Spleen (tissue), 13 donors: ENCODE measurements at places on chromosomes 11 and 22.

GRCh38 chr11:7364660-7365059 is 113.0 kb downstream of the SYT9 start:
- no peak for DNase-seq

DNA sequence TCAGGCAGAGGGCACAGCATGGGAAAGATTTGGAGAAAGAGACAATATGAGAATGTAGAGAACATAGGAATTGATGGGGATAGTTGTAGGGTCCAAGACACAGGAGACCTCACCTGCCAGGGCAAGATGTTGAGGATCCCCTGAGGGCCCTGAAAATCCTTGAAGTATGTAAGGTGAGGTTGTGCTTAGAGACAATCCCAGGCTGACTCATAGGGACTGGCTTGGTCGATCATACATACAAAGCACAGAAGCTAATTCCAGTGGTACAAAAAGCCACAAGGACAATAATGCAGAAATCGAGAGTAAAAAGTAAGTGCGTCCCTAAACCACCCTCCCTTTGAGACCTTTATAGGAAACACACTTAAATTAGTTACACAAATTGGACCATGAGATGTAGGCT is 468.2 kb downstream of the MIAT start:
- no peak for DNase-seq

DNA sequence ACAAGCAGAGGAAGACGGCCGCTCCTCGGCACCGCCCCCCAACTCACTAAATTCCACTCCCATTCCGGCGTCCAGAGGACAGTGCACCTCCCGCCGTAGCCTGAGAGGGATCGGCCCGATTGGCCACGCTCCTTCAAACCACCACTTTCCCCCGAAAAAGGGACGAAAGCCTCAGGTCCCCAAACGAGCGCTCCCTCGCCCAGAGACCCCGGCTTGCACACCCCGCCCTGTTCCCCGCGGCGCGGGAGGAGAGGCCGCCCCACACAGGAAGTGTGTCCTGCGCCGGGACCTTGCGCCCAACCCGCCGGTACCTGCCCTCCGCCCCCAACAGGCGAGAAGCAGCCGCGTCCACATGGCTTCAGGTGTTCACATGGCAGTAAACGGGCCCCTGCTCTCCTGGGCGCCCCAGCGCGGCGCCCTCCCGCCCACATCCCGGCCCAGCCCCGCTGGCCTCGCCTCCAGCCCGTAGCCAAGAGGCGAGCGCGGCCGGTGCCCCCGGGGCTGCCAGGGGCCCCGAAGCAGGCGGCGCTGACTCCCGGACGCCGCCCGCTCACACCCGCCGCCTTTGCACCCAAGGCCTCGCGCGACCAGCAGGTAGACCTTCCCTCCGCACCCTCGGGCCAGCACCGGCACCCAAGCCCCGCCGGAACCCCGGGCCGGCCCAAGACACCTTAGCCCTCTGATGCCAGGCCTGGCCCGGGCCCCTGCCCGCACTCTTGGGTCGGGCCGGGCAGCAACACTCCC is 849 bp downstream of the TCF20 start:
- peak; percentile 94 for DNase-seq

- peak; percentile 47 for DNase-seq
Observed at GRCh38 chr22:47126344-47126811, 363.9 kb downstream of the TBC1D22A start.

DNA sequence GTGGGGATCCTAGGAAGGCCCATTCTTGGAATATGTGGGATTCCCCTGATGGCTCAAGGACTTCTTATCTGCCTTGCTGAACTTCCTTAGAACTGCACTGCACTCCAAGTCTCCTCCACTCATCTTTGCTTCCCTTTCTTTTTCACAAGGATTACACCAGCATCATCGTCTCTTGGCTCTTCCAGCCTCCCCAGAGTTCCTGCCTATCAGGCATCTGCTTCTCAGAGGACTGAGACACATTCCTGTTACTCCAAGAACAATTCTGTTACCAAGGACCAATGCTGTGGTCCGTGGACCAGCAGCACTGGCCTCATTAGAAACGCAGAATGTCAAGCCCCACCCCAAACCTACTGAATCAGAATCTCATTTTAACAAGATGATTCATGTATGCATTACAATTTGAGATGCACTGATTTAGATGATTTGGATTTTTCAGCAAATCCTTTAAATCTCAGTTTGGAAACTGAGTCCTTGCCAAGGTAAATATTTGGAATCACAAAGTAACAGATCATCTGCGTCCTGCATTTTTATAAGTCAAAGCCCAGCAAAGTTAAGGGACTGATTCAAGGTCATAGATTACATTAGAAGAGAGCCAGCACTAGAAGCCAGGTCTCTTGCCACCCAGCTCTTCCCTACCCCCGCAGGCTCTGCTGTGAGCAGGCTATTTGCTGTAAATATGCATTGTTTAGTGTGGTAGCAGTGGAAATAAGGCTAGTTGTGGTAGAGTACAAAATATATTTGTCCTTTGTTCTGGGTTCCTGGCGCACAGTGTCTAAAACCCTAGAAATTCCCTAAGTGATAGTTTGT is 110.9 kb downstream of the SWAP70 start:
- DNase-seq, result no peak

DNA sequence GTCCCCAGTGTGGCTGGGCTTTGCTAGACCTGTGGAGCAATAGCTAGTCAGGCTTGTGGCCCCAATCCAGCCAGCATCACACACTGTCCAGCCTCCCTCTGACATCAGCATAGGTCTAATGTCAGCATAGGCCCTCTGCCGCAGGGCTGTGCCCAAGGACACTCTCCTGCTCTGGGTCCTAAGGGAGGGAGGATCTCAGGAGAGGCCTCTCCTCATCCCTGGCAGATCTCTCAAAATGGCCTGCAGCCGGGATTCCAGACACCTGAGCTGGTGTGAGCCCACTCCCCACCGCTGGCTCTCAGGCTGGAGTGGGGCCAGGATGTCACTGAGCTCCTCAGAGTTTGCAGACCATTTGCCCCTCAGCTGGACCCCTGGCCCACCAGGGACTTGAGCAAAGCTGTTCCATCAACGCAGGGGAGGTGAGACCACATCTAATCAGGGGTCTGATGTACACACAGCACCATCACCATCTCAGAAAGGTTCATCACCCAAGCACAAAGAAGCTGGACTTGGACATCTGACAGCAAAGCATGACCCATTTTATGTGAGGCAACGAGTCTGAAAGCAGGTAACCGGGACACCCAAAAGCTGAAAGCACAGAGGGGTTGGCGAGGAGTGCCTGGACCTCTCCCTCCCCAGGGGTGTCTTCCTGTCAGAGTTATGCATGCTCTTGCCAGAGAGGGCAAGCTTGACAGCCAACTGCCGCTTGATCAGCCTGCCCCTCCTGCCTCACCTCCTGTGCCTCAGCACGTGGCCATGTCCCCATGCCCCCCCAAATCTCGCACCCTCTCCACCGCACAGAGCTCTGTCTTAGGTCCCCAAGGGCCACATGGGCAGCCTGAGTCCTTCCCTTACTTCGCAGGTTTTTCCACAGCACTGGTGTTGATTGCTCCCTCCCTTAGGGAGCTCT is 69.7 kb upstream of the SEPTIN5 start:
- no peak for DNase-seq

DNA sequence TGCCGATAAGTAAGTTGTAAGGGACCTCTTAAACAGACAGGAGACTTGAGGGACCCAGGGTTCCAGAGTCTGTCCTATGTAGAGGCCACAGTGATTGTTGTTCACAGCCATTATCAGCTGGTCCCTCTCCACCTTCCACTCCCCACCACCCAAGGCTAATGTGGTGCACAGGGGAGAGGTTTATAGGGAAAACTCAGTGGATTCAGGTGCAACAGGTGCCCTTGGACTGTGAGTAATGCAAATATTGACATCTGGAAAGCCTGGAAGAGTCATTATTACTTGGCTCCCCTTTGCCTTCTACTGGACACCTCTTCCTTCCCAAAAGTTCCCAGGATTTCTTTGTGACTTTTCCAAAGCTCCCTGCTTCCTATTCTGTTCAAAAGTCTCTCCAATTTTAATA is 441.1 kb upstream of the CCDC90B start:
- DNase-seq, result no peak
